ENCODE measurements at places on chromosomes 11 and 22.

- no peak for DNase-seq
These were observed 4.1 kb downstream of the HOATZ start for GRCh38 chr11:111518668-111519067.

DNA sequence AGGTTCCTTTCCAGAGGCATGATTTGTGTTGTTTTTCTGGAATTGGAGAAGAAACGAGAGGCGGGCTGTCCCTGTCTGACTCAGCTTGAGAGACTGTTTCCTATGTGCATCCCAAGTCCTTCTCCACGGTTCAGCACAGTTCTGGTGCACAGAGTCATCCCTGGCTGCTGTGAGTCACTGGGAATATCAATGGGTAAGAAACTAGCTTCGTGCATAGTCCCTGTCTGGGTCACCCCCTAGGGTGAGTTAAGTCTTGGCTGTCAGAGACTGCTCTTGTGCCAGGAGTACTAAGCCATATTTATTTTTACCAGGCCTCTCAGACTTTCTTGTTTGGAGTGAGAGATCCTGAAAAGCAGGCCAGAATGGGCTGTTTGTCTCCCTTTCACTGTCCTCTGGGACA lies 2.4 kb upstream of the LRP4 start:
- DNase-seq: no peak

DNA sequence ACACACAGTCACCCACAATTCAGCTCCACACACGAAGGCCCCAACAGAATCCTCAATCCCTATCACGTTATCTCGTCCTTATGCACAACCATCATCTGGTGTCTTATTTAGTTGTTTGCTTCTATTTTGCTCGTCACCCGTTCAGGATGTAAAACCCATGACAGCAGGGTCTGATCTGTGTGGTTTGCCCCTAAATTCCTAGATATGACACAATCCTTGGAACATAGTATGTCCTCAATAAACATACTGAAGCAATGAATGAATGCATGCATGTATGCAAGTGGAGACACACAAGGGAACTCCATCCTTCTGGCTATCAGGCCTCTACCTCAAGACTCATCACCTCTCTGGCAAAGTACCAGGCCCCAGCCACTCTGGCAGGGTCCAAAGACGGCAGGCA lies 20.2 kb downstream of the STARD10 start:
- DNase-seq: no peak

GRCh38 chr11:20235164-20235563 lies 74.9 kb upstream of the DBX1 start:
- DNase-seq: no peak

DNA sequence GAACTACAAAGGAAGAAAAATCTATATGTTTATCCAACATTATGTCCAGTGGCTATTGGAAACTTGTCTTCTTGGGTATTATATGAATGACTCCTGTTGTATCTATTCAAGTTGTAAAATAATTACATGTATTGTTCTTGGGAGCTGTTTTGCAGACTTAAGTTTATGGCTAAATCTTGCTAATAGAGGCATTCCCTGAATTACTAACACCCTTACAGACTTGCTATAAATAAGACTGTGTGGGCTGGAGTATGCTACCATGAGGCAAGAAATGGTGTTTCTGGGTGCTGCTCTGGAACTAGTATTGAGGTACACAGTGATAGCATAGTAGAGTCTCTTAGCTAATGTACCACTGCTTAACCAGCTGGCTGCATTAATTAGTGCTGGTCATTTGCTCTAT lies 155.1 kb downstream of the HIPK3 start:
- no peak for DNase-seq

DNA sequence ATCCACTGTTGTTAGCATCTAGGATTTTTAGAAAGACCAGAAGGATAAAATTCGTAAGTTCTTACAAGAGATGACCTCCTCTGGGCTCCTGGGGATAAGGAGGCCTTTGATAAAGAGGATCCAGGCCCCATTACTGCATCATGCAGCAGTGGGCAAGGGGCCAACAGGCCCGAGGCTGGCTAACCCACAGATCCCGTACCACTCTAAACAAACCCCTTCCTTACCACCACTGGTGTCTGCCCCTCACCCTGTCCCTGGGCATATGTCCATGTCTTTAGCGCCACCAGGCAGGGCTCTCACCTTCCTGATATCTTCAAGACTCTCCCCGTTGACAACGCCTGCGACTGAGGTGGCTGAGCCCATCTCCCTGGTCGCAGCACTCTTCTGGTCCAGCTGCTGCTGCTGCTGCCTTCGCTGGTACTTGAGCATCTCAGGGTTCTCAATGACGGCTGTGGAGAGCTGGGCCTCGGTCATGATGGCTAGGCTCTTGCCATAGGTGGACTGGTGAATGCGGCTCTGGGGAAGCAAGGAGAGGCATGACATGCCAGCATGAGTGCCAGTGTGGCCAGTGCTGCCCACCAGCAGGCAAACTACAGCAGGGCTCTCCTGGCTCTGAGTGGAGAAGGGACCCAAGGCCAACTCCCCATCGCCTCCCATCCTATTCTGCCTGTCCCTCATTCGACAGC lies 46.2 kb downstream of the HIRA start:
- DNase-seq: no peak

DNA sequence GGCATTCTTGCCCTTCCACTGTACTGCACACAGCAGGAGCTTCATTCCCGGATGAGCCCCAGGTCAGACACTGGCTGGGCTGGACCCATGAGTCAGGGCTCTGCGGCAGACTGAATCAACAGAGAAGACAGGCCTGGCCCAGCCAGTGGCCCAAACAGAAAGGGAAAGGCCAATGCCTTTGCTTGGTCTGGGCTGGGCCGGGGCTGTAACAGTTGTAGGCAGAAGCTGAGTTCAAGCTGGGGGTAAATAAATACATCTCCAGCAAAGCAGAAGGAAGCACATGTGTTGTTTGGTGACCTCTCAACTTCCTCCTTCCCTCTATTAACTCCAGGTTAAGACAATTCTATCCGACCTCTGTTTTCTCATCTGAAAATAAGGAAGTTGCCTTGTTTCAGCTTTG lies 1.8 kb upstream of the SMIM35 start:
- peak; percentile 55 for DNase-seq

DNA sequence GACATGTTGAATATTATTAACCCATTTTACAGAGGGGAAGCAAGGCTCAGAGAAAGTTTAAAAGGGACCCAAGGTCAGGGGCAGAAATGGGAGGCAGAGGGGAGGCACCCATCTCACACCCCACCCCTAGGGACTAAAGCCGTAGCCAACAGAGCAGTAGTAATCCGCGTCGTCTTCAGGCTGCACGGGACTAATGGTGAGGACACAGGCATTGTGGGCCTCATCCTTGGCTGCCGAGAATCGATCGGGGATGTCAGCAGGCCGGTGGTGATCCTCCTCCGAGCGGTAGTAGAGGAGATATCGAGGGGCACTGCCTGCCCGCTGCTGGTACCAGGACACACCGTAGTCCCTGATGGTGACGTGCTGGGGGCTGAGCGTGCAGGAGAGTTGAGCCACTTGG lies 1.5 kb downstream of the VPREB3 start:
- DNase-seq: no peak
